ENCODE measurements at places on chromosomes 7 and 10. TPM values are rescaled to one million over a fixed set of nuclear protein-coding genes. Genes with fewer than 3 reads are reported as not detected.

GRCh38 chr7:128458956-128459355, 3.3 kb downstream of the HILPDA start:
- ATAC-seq = peak; percentile 60

DNA sequence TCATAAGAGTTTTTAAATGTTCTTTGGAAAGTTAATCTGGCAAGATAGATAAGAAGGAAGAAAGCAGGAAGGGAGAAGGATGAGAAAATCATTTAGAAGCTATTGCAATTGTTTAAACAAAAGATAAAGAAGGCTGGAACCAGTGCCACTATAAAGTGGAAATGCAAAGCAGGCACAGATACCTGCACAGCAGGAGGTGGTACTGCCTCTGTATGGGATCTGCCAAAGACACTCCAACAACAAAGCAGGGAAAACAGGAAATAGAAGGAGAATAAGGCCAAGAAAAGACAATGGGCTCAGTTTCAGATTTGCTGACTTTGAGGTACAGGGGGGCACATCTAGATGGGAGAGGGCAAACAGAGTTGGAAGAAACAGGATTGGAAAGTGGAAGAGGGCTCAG, 138.6 kb downstream of the PPP1R17 start:
- no peak for ATAC-seq

- peak; percentile 54 for ATAC-seq
Observed at GRCh38 chr10:87750001-87750671, 67.9 kb downstream of the ATAD1 start.

DNA sequence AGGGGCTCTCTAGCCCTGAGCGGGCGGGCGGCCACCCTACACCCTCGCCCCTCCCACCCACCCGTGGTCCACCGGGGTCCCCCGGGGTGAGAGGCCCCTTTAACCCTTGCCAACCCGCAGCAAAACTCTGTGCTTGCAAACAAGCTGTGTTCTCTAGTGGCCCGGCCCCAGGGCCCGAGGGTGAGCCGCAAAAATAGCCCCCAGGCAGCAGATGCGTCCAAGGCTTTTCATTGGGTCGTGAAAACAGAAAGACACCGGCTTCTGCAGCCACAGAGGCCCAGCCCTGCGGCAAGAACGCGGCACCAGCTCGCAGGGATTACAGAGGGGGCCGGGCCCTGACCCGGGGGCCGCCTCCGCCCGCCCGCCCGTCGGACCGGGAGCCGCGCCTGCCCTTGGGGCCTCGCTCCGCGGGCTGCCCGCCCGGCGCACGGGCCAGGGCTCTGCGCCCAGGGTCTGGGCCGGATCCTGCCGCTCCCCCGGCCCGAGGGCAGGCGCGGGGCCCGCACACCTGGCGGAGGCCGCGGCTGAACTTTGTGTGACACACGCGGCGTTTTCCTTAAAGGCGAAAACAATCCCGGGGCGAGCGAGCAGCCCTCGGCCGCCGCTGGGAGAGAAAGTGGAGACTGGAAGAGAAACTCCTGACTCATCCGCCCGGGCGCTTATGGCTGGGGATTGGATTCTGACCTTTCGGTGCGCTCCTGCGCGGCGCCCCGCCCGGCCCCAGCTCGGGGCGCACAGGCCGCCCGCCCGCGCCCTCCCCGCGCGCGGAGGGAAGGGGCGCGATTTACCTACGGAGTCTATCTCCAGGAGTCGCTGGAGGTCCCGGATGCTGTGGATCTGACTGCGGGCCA, 2.8 kb downstream of the PDGFA start:
- ATAC-seq = peak; percentile 57

DNA sequence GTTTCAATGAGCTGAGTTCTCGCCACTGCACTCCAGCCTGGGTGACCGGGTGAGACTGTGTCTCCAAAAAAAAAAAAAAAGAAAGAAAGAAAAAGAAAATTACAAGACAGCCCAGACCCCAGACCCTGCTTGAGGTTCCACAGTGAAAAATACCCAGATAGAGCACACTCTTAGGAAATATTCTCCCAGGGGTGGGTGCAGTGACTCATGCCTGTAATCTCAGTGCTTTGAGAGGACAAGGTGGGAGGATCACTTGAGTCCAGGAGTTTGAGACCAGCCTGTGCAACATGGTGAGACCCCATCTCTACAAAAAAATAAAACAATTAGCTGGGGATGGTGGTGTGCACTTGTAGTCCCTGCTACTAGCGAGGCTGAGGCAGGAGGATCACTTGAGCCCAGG, 41.1 kb upstream of the GTF2IRD1 start:
- no peak for ATAC-seq

DNA sequence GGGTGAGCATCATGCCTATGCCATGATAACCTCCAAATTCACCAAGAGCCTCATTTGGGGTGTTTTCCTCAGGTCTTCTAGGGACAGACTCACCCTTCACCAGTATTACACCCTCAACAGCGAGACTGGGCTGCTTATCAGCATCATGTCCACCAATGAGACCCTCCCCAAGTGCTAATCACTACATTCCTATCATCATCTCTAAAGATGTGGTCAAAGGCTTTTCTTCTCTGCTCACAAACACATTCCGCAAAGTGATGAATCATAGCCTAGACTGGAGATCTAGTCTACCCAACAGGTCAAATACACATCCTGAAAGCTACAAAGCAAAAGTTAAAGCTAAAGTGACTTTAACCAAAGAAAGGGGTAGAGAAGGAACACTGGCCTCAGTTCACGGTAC, 75.3 kb upstream of the C7orf33 start:
- peak; percentile 9 for ATAC-seq

DNA sequence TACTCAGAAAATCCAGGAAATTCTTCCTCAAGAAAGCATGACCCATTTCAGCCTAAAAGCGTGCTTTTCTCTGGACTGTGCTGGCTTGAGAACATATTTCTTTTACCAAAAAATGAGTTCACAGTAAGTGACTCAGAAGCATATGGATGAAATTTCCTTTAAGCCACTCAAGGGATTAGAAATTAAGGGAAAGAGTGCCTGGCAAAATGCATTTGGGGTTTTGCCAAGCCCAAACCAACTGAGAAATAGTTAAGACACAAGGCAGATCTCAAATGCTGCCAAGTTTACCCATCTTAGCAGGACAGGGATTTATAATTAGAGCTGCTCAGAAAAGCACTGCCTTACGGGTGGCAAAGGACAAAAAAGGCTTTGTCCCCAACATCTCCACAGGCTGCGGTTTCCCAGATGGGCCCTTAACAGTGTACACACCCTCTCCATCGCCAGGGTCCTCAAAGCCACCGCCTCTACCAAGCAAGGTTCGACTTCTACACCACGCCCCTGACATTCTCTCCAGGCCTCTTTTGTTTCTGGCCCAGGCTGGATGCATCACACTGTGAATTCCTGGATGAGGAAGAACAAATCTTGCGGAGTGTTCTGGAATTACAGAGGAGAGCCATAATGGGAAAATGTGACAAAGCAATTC, 30.1 kb upstream of the CDHR3 start:
- ATAC-seq = no peak

- no peak for ATAC-seq
Observed at GRCh38 chr7:8822595-8822994, 389.2 kb downstream of the NXPH1 start.

GRCh38 chr7:43570688-43571365, 12.1 kb upstream of the STK17A start:
- peak; percentile 22 for ATAC-seq

DNA sequence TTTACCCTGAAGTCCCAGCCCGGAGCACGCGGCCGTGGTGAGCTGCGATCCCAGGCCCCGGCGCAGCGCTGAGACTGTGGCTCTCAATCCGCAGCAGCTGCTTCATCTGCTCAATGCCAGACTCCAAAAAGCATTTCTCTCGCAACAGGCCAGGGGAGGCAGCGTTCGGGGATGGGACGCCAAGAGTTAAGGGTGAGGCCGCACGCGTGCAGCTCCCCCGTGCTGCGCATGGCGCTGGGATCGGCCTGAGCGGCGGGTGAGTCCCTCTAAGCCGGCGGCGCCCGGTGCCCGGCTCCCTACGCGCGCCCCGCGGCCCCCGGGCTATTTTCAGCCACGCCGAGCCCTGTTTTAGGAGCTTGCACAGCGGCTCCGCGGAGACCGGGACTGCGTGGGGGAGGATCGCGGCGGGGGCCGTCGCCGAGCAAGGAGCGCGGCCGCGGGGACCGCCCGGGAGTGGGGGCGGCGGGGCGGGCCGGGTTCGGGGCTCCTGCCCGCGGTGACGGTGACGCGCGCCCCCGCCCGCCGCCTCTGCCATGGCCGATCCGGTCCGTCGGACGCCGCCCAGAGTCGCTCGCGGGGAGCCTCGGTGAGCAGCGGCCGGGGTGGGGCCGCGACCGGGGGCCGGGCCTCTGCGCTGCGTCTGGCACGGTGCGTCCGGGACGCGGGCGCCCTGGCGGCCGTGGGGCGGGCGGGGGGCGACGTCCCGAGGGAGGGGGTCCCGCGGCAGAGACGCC, 29.4 kb upstream of the JAKMIP3 start:
- no peak for ATAC-seq

DNA sequence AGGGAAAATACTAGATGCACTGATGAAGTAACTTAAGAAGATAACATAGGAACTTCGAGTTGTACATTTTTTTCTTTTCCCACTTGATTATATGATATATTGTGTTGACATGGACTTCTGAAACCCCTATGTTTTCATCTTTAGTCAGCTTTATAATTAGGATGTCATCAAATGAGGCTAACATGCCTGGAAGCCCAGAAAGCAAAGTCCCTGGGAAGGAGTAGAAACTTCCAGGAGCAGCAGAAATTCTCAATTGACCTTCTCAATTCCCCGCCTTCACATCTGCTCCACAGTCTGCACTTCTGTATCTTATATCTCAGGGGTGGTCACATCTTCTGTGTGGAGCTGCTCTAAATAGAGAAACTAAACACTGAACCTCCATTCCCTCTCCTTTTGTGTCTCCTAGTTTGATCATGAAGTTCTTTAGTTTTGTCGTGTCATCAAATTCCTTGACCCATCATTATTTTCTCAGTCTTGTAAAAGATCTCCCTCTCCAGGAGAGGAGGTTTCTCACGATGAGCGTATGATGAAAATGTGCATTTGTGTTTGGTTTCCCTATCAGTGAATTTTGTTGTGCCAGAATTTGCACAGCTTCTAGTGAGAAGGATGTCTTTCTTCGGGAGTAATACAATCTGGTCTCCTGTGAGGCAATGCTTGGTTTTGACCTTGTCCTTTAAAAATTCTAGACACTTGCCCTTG, 303.3 kb downstream of the SUGCT start:
- no peak for ATAC-seq

- ATAC-seq = no peak
Observed at GRCh38 chr7:159086301-159086925, 58.3 kb downstream of the VIPR2 start.

DNA sequence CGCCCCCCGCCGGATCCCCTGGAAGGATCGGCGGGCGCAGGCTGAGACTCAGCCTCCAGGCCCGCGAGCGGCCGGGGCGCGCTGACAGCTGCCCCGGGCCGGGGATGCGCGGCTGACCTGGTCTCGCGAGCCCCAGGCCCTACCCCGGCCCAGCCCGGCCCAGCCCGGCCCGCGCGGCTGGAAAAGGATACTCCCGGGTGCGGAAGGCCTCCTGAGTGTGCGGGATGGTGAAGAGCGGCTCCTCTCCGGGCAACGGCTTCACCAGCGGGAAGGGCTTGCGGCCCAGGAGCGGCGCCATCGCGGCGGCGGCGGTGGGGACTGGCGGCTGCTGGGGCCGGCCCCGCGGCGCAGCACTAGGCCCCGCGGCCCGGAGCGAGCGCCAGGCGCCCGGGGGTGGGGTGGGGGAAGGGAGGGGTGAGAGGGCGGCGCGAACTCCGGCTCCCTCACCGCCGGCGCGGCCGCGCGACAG, 423 bp downstream of the BAZ1B start:
- ATAC-seq = peak; percentile 61

DNA sequence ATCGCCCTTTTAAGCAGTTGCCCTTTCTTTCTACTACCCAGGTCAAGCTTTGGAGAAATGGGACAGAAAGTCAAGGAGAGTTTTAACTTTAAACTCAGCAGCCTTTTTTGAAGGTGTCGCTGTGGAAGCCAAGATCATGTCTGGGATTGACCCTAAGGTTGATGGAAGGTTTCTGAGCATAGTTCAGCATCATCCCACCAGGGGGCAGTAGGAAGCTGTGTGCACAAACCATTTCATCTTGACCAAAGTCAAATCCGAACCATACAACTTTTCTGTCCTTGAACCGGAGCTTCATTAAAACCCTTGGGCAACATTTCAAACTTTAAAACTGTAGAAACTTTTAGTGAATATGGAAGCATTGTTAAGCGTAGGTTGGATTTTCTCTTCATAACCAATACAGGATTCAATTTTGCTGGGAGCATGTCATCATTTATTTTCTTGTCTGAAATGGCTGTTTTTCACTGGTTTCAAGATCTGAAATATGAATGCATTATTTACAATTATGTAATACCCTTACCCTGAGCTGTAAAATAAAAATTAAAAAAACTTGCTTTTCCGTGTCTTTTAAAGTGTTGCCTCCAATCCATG, 214.4 kb upstream of the KIAA1217 start:
- no peak for ATAC-seq

GRCh38 chr7:105974471-105974870, 11.4 kb downstream of the CDHR3 start:
- ATAC-seq = no peak

DNA sequence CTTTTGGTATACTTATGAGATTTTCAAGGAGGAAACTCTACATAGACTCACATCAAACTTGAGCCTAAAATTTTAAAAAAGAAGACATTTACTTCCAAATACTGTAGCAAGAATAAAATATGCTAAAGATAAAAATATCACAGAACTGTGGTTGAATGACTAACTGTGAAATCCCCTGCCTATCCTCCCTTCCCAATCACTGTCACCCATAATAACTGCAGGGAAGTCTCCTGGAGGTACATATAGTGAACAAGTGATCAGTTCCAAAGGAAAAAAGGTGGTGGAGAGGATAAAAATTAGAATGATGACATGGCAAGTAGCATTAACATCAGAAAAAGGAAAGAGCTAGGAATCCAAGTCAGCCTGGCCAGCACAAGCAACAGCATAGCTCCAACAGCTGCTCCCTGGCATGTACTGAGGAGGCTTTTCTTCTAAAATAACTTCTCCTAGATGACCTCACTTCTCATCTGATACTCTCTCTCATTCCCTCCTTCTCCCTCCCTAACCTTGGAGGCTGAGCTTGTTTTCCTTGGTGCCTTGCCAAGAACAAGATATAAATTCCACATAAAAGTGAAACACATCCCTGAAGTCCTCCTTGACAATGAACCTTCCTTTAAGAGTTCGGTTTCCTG, 124.0 kb downstream of the IQUB start:
- no peak for ATAC-seq

CALY gene
- not detected for total RNA-seq

BUD31 gene
- 96.1 TPM for total RNA-seq

C7orf57 gene
- 0.95 TPM for total RNA-seq

BEND7 gene
- not detected for total RNA-seq

ADAM12 gene
- 25.5 TPM for total RNA-seq

ASAH2B gene
- total RNA-seq = 2.5 TPM

SUN3 gene
- total RNA-seq = 0.50 TPM

FZD8 gene
- total RNA-seq = not detected

OR13A1 gene
- total RNA-seq = not detected

FOXI2 gene
- not detected for total RNA-seq

FAM25A gene
- not detected for total RNA-seq

IFIT2 gene
- 3.2 TPM for total RNA-seq

SHH gene
- not detected for total RNA-seq

ITIH5 gene
- total RNA-seq = 0.34 TPM

ELAPOR2 gene
- 3.7 TPM for total RNA-seq

PNLIP gene
- not detected for total RNA-seq

ACSL5 gene
- 56.6 TPM for total RNA-seq

TMEM139 gene
- total RNA-seq = 0.86 TPM

MLXIPL gene
- not detected for total RNA-seq

CRHR2 gene
- total RNA-seq = not detected

A1CF gene
- not detected for total RNA-seq

Measured in activated T-helper 17 cell treated with anti-CD3 and anti-CD28 coated beads, Interleukin-2, amount 50 U/mL, for 72 hours (primary cell).